Foreskin fibroblast (primary cell): ENCODE measurements at places on chromosomes 7 and 10.

GRCh38 chr10:119166564-119166963 lies 1.1 kb upstream of the SFXN4 start:
- DNase-seq = no peak

- peak; percentile 1 for DNase-seq
Measured at GRCh38 chr7:82841828-82842227, 320.9 kb downstream of the PCLO start.

GRCh38 chr7:79341902-79342301 lies 111.6 kb downstream of the MAGI2 start:
- no peak for DNase-seq

- DNase-seq = no peak
Measured at GRCh38 chr10:84200537-84201243, 6.4 kb downstream of the CDHR1 start.

GRCh38 chr10:120688928-120689327 lies 162.2 kb upstream of the WDR11 start:
- DNase-seq = no peak
